ENCODE measurements at places on chromosomes 12 and 14.

DNA sequence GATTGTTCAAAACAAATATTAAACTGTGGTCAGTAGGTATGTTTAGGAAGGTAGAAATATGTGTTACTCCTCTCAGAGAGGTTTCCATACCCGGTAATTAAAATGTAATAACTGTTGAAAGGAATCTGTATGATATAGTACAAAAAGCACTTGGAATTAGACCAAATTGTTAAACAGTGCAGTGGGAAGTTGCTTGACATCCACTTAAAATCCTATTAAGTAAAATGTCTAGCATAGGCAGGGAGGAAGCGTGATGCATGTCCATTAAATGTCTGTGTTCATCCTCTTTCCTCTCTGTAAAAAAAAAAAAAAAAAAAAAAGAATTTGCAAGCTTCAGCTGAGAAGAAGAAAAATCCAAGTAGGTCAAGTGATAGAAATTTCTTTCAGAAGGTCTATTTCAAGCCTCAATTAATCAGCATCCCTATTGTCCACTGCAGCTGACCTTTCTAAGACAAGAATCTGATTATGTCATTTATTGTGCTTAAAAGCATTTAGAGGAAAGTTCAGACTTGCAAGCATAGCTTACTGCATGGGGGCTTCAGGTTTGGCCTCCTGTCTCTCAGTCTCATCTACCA, 265.6 kb upstream of the RGS6 start:
- peaks cover 58% of the 10 kb centered on the region for H3K36me3 ChIP-seq
- no peaks in the 10 kb centered on the region for H3K27me3 ChIP-seq
- no peaks in the 10 kb centered on the region for H3K4me1 ChIP-seq
- no peak overlapping the region for H3K4me3 ChIP-seq

GRCh38 chr14:41607304-41607775, 664 bp downstream of the LRFN5 start:
- H3K36me3 ChIP-seq, result no peaks in the 10 kb centered on the region
- H3K27ac ChIP-seq, result no peak overlapping the region
- H3K4me3 ChIP-seq, result no peak overlapping the region
- peaks cover 100% of the 10 kb centered on the region for H3K27me3 ChIP-seq

GRCh38 chr12:59404109-59404650, 191.6 kb upstream of the SLC16A7 start:
- H3K4me3 ChIP-seq, result no peak overlapping the region
- H3K36me3 ChIP-seq, result no peaks in the 10 kb centered on the region
- no peak overlapping the region for H3K27ac ChIP-seq

GRCh38 chr14:65892315-65892714, 479.8 kb downstream of the FUT8 start:
- H3K27ac ChIP-seq, result no peak overlapping the region
- peaks cover 60% of the 10 kb centered on the region for H3K27me3 ChIP-seq
- no peak for DNase-seq
- H3K4me1 ChIP-seq, result no peaks in the 10 kb centered on the region

GRCh38 chr12:79200176-79200575, 335.6 kb downstream of the SYT1 start:
- H3K4me1 ChIP-seq, result no peaks in the 10 kb centered on the region
- H3K36me3 ChIP-seq, result no peaks in the 10 kb centered on the region
- DNase-seq, result no peak
- no peak overlapping the region for H3K4me3 ChIP-seq
- H3K27ac ChIP-seq, result no peak overlapping the region

DNA sequence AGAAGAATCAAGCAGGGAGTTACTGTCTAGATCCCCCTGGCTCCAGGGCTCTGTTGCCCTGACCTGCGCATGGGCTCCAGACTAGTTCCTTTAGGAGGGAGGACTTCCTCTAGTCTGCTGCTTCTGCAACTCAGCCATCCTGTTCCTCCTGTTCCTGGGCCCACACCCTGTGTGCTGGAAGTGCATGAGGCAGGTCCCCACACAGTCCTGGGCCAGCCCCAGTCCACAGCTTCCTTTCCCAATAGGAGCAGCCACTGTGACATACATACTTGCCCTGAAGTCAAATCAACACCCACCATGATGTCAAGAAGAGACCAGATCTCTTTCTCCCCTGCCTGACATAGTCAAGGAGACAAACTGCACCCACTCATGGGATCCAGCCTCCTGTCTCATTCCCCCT, 1.3 kb downstream of the SDR9C7 start:
- H3K27ac ChIP-seq, result no peak overlapping the region
- H3K36me3 ChIP-seq, result no peaks in the 10 kb centered on the region
- H3K4me1 ChIP-seq, result peaks cover 14% of the 10 kb centered on the region
- DNase-seq, result no peak
- H3K4me3 ChIP-seq, result no peak overlapping the region
- no peaks in the 10 kb centered on the region for H3K27me3 ChIP-seq

GRCh38 chr12:800401-800800, 48.0 kb downstream of the WNK1 start:
- no peak for DNase-seq
- H3K4me3 ChIP-seq, result no peak overlapping the region
- no peaks in the 10 kb centered on the region for H3K27me3 ChIP-seq
- H3K4me1 ChIP-seq, result peaks cover 20% of the 10 kb centered on the region
- no peaks in the 10 kb centered on the region for H3K36me3 ChIP-seq

GRCh38 chr12:52645982-52646381, 6.0 kb downstream of the KRT2 start:
- H3K4me3 ChIP-seq, result no peak overlapping the region
- DNase-seq, result no peak
- H3K36me3 ChIP-seq, result no peaks in the 10 kb centered on the region
- no peak overlapping the region for H3K27ac ChIP-seq
- no peaks in the 10 kb centered on the region for H3K4me1 ChIP-seq

DNA sequence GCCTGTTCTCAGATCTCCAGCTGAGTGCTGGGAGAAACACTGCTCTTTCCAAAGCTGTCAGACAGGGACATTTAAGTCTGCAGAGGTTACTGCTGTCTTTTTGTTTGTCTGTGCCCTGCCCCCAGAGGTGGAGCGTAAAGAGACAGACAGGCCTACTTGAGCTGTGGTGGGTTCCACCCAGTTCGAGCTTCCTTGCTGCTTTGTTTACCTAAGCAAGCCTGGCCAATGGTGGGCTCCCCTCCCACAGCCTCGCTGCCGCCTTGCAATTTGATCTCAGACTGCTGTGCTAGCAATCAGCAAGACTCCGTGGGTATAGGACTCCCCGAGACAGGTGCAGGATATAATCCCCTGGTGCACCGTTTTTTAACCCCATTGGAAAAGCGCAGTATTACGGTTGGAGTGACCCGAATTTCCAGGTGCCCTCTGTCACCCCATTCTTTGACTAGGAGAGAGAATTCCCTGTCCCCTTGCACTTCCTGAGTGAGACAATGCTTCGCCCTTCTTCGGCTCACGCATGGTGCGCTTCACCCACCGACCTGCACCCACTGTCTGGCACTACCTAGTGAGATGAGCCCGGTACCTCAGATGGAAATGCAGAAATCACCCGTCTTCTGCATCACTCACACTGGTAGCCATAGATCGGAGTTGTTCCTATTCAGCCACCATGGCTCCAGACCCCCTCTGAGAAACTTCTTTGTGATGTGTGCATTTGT, 650.3 kb upstream of the ALG10B start:
- H3K4me3 ChIP-seq, result no peak overlapping the region
- no peaks in the 10 kb centered on the region for H3K4me1 ChIP-seq
- no peaks in the 10 kb centered on the region for H3K27me3 ChIP-seq
- no peak overlapping the region for H3K27ac ChIP-seq
- DNase-seq, result no peak
- H3K36me3 ChIP-seq, result no peaks in the 10 kb centered on the region

- no peaks in the 10 kb centered on the region for H3K27me3 ChIP-seq
- H3K4me1 ChIP-seq, result peaks cover 7% of the 10 kb centered on the region
- DNase-seq, result no peak
- H3K27ac ChIP-seq, result no peak overlapping the region
Measured at GRCh38 chr12:88235183-88235833, 93.2 kb downstream of the TMTC3 start.

DNA sequence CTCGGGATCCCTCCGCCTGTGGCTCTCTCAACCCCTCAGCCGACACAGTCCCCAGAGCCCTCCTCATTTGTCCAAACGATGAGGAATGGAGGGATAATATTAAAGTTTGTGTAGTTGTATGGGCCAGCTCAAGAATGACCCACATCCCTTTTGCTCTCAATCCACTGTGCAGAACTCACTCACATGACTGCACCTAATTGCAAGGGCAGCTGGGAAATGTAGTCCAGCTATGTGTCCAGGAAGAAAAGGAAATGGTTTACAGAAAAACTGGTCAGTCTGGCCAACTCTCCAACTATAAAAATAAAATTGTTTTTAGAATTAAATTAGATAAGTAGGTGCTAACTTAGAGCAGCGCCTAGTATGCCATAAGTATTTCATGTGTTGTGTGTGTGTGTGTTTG, 66.6 kb downstream of the GALNT8 start:
- DNase-seq, result no peak
- H3K4me3 ChIP-seq, result no peak overlapping the region
- H3K4me1 ChIP-seq, result no peaks in the 10 kb centered on the region

- H3K36me3 ChIP-seq, result no peaks in the 10 kb centered on the region
- H3K27ac ChIP-seq, result no peak overlapping the region
- H3K4me1 ChIP-seq, result no peaks in the 10 kb centered on the region
- no peaks in the 10 kb centered on the region for H3K27me3 ChIP-seq
Measured at GRCh38 chr14:59175404-59175803, 13.1 kb upstream of the DAAM1 start.

- no peak for DNase-seq
- H3K4me1 ChIP-seq, result peaks cover 18% of the 10 kb centered on the region
- no peak overlapping the region for H3K27ac ChIP-seq
- H3K27me3 ChIP-seq, result no peaks in the 10 kb centered on the region
- H3K36me3 ChIP-seq, result no peaks in the 10 kb centered on the region
- no peak overlapping the region for H3K4me3 ChIP-seq
Measured at GRCh38 chr12:27607591-27607990, 83.6 kb downstream of the PPFIBP1 start.

GRCh38 chr12:54933376-54933775, 51.2 kb downstream of the TESPA1 start:
- peak overlapping the region; percentile 98 for H3K27ac ChIP-seq
- no peaks in the 10 kb centered on the region for H3K36me3 ChIP-seq
- H3K4me3 ChIP-seq, result no peak overlapping the region
- no peaks in the 10 kb centered on the region for H3K27me3 ChIP-seq
- H3K4me1 ChIP-seq, result peaks cover 53% of the 10 kb centered on the region

DNA sequence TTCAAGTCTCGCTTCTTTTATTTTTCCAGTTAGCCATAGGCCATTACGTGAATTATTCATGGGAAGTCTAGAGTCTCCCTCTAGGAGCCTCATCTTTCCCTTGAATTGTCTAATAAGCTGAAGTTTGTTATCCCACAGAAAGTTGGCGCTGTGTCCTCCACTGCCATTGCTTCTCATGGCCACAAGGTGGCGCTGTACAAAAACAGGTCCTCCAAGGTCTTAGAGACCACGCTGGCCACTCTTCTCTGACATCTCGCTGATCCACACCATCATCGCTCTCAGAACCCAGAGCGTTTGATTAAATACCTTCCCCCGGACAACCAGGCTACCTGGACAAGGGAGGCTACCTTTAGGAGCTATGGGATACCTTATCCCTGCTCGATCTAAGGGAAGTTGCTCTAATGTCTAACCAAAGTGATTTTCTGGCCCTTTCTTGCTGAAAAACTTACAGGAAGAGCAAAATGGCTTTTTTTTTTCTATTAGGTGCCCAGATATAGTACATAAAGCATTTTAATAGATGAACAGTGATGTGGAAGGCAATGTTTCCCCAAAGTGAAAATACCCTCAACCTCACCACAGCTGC, 110.0 kb downstream of the CCDC60 start:
- H3K36me3 ChIP-seq, result no peaks in the 10 kb centered on the region
- DNase-seq, result no peak
- H3K4me3 ChIP-seq, result no peak overlapping the region
- no peak overlapping the region for H3K27ac ChIP-seq
- no peaks in the 10 kb centered on the region for H3K4me1 ChIP-seq
- no peaks in the 10 kb centered on the region for H3K27me3 ChIP-seq

DNA sequence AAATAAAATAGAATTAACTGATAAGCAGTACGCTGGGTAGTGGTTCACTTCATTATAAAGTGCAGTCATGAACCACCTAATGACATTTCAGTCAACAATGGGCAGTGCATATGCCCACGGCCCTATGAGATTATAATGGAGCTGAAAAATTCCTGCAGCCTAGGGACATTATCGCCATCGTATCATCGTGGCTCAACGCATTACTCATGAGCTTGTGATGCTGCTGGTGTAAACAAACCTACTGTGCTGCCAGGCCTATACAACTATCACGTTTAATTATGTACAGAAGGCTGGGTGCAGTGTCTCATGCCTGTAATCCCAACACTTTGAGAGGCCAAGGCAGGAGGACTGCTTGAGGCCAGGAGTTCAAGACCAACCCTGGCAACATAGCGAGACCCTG, 62.3 kb upstream of the TMEM263 start:
- no peaks in the 10 kb centered on the region for H3K4me1 ChIP-seq
- H3K27me3 ChIP-seq, result no peaks in the 10 kb centered on the region
- H3K4me3 ChIP-seq, result no peak overlapping the region
- H3K36me3 ChIP-seq, result no peaks in the 10 kb centered on the region

- no peak overlapping the region for H3K4me3 ChIP-seq
- H3K36me3 ChIP-seq, result no peaks in the 10 kb centered on the region
- no peaks in the 10 kb centered on the region for H3K4me1 ChIP-seq
- no peak for DNase-seq
- no peak overlapping the region for H3K27ac ChIP-seq
Measured at GRCh38 chr14:78232231-78233000, 62.2 kb downstream of the NRXN3 start.

DNA sequence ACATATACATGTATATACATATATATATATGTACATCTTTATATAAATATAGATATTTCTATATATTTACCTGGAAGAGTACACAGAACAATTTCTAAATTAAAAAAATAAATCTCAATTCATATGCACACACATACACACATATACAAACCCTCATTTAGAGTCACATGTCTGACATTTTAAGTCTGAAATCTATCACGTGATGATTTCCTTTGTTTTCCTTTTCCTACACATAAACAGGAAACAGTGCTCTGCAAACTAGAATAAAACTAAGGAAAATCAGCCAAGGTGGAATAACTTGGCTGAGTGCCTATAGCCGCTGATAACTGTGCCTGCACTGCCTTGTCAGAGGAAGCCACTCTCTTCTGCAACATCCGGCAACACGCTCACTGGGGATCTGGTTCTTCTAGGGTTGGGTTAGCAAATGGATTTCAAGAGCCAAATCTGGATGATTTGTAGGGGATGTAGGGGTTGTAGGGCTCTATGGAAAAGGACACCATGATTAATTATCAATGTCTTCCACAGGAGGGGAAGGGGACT, 480.7 kb downstream of the TMEM132D start:
- H3K4me1 ChIP-seq, result no peaks in the 10 kb centered on the region
- H3K27me3 ChIP-seq, result no peaks in the 10 kb centered on the region
- H3K4me3 ChIP-seq, result no peak overlapping the region
- DNase-seq, result no peak
- no peak overlapping the region for H3K27ac ChIP-seq
- no peaks in the 10 kb centered on the region for H3K36me3 ChIP-seq

GRCh38 chr12:43329375-43329774, 222.6 kb downstream of the ADAMTS20 start:
- H3K4me1 ChIP-seq, result no peaks in the 10 kb centered on the region
- H3K27me3 ChIP-seq, result no peaks in the 10 kb centered on the region
- H3K27ac ChIP-seq, result no peak overlapping the region
- no peaks in the 10 kb centered on the region for H3K36me3 ChIP-seq
- no peak for DNase-seq
